ENCODE measurements at places on chromosomes 5 and 9. TPM values are rescaled to one million over a fixed set of nuclear protein-coding genes. Genes with fewer than 3 reads are reported as not detected.

Gene PCDHB10
- total RNA-seq: 1.0 TPM

GRCh38 chr9:128213746-128214497, 10.7 kb downstream of the DNM1 start:
- no peak for DNase-seq

Gene SLC46A2
- total RNA-seq: not detected

DNA sequence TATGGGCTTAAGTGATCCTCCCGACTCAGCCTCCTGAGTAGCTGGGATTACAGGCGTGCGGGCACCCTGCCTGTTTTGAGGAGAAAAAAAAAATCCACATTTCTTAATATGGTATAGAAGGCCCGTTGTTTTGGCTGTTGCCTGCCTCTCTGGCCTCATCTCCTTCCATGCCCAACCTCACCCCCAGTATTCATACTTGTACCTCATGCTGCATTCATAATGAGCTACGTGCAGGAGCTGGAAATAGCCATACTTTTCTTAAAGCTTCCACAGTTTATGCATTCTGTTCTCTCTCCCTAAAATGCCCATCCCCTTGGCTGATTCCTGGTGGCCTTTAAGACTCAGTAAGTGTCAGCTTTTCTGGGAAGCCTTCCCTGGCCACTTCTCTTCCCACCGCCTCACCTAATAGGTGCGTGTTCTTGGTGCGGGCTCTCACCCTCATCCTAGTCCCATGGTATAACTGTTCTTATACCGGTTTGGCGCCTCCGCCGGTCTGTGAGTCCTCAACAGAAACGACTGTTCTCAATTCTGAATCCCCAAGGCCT, 2.1 kb upstream of the TPM2 start:
- no peak for DNase-seq

DNA sequence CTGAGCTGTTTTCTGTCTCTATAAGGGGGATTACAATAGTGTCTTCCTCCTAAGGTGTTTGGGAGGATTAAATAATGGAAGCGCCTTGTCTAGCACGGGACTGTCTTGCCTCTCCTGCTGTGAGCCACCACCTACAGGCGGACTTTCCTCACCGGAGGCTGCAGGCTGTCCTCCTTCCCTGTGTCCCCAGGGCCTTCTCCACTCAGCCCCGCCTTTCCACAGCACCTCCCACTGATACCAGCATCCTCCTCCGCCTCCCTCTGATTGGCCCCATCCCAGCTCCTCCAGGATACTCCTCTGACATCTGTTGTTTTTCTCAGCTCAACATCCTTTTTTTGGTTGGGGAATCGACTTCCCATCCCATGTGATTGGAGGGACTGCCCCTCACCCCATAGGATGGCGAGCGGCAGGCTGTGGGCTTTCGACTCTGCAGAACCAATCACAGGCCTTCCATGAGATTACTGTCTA, 851 bp upstream of the ZDHHC12 start:
- peak; percentile 71 for DNase-seq

Gene DOCK2
- total RNA-seq: 0.17 TPM

GRCh38 chr9:116175614-116176013, 22.0 kb downstream of the PAPPA start:
- DNase-seq: no peak

Gene FBXW5
- 107 TPM for total RNA-seq

Gene ZNF354C
- 6.8 TPM for total RNA-seq

Gene DMRT1
- total RNA-seq: not detected

Gene KCNMB1
- total RNA-seq: not detected

DNA sequence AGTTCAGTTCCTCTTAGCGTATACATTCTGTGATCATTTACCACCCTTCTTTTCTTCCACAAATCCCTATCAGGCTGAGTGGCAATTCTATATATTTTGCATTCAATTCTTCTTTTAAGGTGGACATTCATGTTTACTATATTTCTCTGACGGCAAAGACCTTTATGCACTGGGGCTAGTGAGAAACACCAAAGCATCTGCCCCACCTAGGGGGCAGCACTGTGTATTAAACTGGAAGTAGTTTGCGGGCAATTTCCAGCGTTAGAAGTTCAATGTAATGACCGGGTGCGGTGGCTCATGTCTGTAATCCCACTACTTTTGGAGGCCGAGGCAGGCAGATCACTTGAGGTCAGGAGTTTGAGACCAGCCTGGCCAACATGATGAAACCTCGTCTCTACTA, 27.9 kb upstream of the FBXL7 start:
- no peak for DNase-seq

GRCh38 chr5:138927979-138928378, 52.8 kb upstream of the LRRTM2 start:
- DNase-seq: no peak

Gene KCNV2
- total RNA-seq: not detected

Gene ENHO
- not detected for total RNA-seq

GRCh38 chr5:65481171-65481581, 544 bp downstream of the ADAMTS6 start:
- no peak for DNase-seq

DNA sequence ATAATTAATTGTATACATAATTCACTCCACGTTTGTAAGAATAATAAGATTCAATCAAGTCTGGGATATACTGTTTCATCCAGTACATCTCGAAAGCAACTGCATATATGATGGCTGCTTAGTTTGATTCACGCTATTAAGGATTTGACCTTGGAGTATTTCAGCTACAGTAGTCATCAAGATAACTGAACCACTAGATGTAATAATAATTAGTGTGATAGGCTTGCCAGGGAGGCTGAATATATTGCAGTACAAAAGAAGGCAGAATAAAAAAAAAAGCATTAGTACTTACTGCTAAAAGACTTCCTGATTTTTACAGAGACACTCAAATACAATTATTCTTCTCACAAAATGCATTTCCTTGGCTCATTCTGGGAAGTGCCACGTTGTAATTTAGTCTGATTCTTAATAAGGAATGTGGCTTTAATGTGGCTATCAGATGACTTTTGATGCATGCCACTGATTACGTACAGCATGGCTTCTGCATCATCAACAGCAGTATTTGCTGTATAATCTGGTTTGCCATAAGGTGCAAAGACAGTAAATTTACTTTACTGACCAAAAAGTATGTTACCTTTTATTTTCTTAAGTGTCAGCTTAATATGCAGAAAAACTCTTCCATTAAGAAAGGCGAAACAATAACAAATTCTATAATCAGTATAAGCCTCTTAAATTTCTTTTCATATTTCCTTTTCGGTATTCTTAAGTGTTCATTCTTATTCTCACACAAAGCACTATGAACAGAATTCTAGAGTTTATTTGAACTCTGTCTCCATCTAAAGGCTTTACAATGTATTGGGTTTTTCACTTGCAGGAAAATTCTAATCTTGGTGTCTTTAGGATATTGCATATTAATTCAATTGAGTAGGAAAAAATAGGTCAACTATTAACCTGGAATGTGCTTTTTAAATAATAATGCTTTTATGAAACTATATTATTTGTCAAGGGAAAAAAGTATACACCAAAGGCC, 166.4 kb downstream of the SLF1 start:
- no peak for DNase-seq

DNA sequence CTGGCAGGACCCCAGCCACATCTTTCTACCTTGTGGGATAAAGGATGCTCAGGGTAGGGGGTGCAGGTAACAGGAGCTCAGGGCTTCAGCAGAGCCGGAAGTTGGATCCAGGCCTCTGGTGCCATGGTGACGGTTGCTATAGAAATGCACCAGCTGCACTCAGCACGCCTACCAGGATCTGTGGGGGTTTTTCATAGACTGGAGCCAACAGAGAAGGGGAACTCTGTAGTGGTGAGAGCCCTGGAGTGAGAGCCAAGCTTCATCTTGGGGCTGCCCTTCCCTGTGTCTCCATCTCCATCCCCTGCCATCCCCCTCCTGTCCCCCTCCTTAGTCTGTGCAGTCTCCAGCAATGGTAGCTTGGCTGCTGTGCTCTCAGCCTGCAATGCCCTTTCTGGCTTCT, 27.5 kb upstream of the BOD1 start:
- no peak for DNase-seq

Gene HAPLN1
- under 0.01 TPM for total RNA-seq

GRCh38 chr5:5351288-5351979, 71.0 kb upstream of the ICE1 start:
- DNase-seq: peak; percentile 34

- no peak for DNase-seq
These were observed 56.1 kb downstream of the NLN start for GRCh38 chr5:65778126-65778525.

Gene SLC6A18
- total RNA-seq: not detected

GRCh38 chr9:86943201-86944113, 3.8 kb downstream of the GAS1 start:
- DNase-seq: no peak

Gene LIX1
- not detected for total RNA-seq

GRCh38 chr5:137833463-137833862, 34.2 kb upstream of the MYOT start:
- peak; percentile 88 for DNase-seq

- DNase-seq: no peak
These were observed 12.2 kb downstream of the TRAF1 start for GRCh38 chr9:120914396-120914795.

DNA sequence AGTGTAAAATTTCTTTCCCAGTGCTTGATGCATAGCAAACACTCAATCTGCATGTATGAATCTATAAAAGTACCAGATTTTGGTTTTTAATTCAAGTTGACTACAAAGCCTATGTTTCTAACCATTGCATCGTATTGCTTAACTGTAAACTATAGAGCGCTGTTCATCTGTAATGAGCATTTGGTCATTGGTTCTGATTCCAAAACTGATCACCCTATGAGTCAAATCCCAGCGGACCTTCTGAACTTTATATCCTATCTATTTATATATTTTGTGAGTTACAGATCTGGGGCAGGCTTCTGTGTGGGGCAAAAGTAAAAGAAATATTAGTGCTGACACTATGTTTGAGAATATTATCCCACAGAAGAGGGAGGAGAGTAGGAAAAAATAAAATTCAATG, 305.7 kb upstream of the TNC start:
- no peak for DNase-seq

- DNase-seq: no peak
These were observed 94.9 kb upstream of the GRHPR start for GRCh38 chr9:37327553-37327952.

Gene PLEKHG4B
- total RNA-seq: 0.09 TPM

- DNase-seq: no peak
These were observed 80.5 kb downstream of the PLPP1 start for GRCh38 chr5:55454282-55454681.

Gene DOK3
- total RNA-seq: 3.1 TPM

- DNase-seq: peak; percentile 60
These were observed 1.1 kb upstream of the EPB41L4A start for GRCh38 chr5:112419986-112420864.

Gene NR5A1
- not detected for total RNA-seq

- DNase-seq: no peak
These were observed 345.6 kb downstream of the KDM4C start for GRCh38 chr9:7103367-7103766.

Gene CCDC112
- 4.3 TPM for total RNA-seq

GRCh38 chr9:88777498-88778312, 213.6 kb upstream of the S1PR3 start:
- DNase-seq: no peak

DNA sequence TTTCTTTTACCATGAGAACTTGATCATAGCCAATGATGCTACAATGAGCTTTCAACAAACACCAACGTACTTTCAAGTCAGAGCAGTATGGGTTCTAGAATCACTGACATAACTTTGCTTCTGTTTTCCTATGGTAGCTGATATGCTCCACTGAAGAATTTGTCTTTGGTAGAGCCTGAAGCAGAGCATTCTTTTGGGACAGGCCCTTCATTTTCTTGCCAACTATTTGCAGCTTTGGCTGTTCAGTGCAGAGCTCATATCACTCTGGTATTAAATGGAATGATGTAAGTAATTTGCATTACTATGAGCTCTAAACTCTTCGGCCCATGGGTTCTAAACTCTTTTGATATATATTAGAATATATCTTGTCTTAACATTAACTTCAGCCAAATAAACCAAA, 51.8 kb upstream of the APC start:
- no peak for DNase-seq

DNA sequence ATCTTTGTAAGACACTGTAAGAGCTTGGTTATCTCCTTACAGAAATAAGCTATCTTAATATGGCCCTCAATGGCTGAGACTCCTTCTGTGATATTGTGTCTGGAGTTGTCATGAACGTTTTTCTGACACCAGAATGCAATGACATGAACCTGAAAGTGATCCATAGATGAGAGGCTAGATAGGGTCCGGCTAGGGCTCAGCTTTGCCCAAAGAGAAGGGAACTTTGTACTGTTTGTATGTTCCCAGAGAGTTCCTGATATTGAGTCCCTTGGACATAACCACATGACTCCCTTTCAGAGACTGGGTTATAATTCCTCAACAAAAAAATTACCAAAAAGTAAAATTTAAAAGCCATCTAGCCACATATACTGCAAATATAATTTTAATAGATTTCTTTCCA, 575.8 kb upstream of the CLINT1 start:
- no peak for DNase-seq

GRCh38 chr5:87785554-87786335, 373.0 kb upstream of the CCNH start:
- no peak for DNase-seq

- DNase-seq: peak; percentile 21
These were observed 2.0 kb downstream of the SEMA6A start for GRCh38 chr5:116572350-116573278.

Gene CDO1
- total RNA-seq: 1.8 TPM

GRCh38 chr5:6190838-6191237, 187.5 kb downstream of the MED10 start:
- no peak for DNase-seq

DNA sequence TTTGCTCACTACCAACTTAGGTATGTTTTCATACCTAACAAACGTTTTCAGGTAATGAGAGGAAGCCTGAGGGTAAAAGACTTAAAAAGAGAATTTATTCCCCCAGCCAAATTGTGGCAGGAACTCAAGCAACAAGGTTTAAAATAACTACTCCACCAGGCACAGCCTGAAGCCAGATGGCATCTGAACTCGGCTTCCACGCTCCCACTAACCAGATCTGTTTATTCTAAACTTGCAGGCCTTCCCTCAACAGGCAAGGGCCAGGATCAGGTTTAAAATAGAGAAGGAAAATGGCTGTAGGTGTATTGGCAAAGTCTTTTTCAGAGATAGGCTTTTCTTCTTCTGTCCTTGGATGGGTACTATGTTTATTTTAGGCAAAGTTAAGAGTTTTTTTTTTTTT, 89.4 kb downstream of the OTULIN start:
- no peak for DNase-seq

- no peak for DNase-seq
These were observed 24.7 kb downstream of the TYRP1 start for GRCh38 chr9:12717907-12718306.

GRCh38 chr9:136247947-136248637, 2.5 kb upstream of the QSOX2 start:
- no peak for DNase-seq

GRCh38 chr5:143016777-143017516, 246.8 kb downstream of the ARHGAP26 start:
- peak; percentile 33 for DNase-seq

- DNase-seq: no peak
These were observed 66.9 kb downstream of the DCP2 start for GRCh38 chr5:113043491-113043931.

Gene SPINK7
- total RNA-seq: not detected

DNA sequence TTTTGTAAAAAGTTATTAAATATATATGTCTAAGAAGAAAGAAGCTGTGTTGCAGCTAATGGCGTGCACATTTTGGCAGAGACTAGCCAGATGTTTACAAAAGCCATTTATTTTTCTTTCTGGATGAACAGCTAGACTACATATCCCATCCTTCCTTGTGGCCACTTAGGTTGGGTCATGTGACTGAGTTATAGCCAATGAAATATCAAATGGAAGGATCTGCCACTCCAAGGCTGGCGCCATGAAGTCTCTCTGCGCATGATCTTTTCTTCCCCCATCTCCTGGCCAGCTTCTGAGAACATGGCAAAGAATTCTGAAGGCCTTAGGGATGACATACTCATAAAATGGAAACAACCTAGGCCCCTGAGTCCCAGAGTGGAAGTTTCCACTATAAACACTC, 244.2 kb upstream of the DAB2 start:
- DNase-seq: no peak
